ENCODE measurements at places on chromosomes 5 and 9.

- DNase-seq, result no peak
Observed at GRCh38 chr9:734831-735511, 106.5 kb upstream of the DMRT1 start.

DNA sequence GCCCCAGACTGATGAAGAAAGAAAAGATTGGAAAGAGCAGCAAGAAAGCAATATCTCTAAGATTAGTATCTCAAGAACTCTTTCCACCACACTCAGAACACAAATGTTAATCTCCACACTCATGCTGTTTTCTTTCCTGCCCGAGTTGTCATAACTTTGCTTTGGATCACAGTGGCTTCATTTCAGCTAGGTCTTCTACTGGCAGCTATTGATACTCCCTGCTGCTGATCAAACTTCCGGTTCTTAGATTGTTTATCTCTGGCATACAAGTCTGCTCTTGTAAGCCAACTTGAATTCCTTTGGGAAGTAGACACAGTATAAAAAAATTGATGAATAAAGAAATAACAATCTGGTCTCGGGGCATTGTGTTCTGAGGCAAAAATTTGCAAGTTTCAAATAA, 77.7 kb upstream of the SPEF2 start:
- no peak for DNase-seq

- no peak for DNase-seq
Observed at GRCh38 chr5:27845248-27845647, 806.9 kb upstream of the CDH9 start.

DNA sequence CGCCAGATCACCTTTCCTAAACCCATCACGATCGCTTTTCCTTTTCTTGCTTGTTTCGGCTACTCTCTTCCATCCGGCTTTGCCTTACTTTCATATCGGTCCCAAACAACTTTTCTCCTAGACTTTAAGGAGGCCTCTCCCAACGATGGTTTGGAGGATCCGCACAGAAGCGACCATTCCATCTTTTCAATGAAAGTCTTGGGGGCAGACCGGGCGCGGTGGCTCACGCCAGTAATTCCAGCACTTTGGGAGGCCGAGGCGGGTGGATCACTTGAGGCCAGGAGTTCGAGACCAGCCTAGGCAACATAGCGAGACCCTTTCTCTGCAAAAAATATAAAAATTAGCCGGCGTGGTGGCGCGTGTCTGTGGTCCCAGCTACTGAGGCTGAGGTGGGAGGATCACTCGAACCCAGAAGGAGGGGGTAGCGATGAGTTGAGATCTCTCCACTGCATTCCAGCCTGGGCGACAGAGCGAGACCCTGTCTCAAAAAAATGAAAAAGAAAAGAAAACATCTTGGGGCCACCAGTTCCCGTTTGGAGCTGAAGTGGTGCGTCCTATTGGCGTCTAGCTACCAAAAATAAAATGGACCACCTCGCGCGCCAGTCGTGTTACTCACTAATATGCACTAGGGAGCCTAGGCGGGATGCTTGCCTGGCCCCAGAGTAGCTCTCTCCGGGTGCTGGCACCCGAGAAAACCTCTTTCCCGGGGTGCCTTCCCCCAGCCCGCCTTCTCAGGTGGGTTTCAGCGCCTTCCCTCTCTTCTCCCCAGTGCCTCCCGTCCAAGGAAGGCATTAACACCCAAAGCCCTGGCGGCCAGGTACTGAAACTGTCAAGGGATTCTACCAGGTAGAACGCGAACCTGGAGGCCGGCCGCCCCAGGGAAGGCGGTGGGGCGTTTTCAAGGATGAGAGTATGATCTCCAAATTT, 800 bp upstream of the AP3B1 start:
- peak; percentile 13 for DNase-seq

DNA sequence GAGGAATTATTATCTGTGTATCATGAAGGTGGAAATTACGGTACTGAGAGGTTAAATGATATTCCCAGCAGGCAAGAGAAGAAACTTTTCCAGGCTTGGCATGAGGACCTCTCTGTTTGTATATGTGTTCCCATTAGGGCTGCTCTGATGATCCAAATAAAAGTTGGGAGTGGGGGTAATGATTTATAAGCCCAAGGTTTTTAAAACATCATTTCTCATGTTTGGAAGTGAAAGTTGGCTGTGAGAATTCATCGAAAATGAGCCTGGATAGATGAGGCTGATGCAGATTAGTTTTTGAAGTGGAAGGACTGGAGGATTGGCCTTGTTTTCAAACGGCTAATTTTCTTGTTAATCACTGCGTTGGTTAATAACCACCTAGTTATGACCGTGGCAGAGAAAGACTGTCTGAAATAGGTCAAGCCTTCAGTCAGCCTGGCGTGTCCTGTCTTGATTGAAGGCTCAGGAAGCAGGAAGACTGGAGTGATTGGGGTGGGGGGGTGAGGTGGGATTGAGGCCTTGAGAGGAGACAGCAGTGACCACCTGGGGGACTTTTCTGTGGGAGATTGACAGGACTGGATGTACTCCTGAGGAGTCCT, 391.0 kb upstream of the WWC1 start:
- no peak for DNase-seq

- no peak for DNase-seq
Observed at GRCh38 chr9:133151041-133151440, 12.7 kb downstream of the GBGT1 start.

DNA sequence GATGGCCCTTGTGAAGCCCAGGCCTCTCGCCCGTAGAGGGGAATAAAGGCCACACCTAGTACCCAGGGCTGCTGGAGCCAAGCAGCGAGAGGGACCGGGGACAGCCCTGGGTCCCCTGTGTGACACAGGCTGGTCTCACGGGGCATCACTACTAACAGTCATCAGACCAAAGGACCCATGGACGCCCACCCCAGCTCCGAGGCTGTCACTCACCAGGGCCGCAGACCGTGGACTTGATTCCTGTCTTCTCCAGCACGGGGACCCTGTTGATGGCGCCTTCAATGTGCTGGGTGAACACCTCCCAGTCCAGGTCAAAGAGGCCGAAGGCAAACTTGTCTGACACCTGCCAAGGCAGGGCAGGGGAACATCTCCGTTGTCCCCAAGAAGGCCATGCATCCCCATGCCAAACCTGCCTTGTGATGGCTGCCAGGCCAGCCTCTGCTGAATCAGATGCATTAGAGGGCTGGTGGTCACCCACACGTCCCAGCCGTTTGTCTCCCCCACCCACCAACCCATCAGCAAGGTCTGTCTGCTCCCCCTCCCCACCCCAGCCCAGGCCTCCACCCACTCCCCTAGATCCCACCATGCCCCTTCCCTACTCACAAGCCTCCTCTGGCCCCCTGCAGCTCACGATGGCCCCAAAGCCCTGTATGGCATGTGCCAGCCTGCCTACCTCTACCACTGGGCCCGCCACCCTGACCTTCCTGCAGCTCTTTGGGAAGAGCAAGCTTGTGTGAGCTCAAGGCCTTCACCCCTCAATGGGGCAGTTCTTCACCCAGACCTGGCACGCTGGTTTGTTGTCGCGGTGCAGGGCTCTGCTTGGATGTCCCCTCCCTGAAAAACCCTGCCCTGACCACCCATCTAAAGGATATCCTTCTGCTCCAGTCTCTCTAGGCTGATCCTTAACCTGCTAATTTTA, 20.8 kb downstream of the SARDH start:
- no peak for DNase-seq

Measured in stimulated activated CD8-positive, alpha-beta memory T cell treated with anti-CD3 and anti-CD28 coated beads, Interleukin-15, amount 100 ng/mL, for 48 hours (primary cell).